ENCODE measurements at places on chromosomes 7 and 10. TPM values are rescaled to one million over a fixed set of nuclear protein-coding genes. Genes with fewer than 3 reads are reported as not detected.
A peak's percentile ranks its signal among the peaks of the same experiment; 100 is the strongest.

CALCR gene
- total RNA-seq, result not detected

MSS51 gene
- 1.7 TPM for total RNA-seq

DNA sequence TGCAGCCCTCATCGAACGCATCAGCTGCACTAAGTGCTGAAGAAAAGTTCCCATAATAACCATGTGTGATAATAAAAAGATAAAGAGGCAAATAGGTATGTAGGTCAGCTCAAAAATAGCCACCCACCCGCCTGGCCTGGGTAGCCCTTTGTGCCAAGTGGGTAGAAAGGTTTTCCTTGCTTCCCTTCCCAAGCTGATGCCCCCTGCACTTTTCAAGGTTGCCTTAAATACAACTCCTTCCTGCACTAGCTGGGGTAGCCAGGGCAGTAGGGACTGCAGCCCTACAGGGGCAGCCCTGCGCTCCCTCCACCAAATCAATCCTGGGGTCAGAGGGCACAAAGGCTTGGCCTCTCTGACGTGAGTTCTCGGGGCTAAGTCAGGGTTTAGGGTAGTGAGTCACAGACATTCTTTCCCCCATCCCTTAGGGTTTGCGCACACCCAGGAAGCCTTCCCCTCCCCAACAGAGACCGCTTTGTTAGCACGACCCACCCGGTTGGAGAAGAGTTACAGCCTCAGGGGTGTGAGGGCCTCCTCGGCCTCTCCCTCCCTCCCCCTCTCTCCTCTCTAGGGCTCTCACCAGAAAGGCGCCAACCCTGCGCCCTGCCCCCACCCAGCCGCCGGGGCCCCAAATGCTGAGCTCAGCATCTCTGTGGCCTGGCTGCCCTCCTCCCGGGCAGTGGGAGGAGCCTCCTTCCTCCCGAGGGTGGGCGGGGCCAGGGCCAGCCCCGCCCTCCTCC, 13.3 kb upstream of the DDIT4 start:
- peak; percentile 85 for DNase-seq

- DNase-seq, result no peak
These were observed 35.8 kb upstream of the TRUB1 start for GRCh38 chr10:114902151-114902550.

- DNase-seq, result no peak
These were observed 19.5 kb upstream of the PCBD1 start for GRCh38 chr10:70907637-70908405.

- DNase-seq, result no peak
These were observed 14.7 kb downstream of the FKBP6 start for GRCh38 chr7:73342645-73343044.

DNA sequence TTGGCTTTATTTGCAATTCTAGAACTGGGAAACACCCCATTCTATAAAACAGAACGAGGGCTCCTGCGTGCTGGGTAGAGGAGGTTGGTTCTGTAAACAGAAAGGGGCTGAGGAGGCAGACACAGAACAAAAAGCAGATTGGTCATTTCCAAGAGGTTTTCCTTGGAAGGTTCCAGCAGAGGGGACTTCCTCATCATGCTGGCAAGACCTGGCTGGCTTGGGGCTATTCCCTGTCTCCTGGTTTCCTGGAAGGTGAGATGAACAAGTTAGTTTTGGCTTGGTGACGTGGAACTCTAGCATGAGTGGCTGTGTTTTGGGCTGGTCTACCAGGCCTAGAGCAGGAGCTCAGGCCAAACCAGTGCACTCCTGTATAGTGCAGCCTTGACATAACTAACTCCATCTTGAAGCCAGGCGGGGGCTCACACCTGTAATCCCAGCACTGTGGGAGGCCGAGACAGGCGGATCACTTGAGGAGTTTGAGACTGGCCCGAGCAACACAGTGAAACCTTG, 26.1 kb upstream of the DNAJB6 start:
- DNase-seq, result no peak

- no peak for DNase-seq
These were observed 171.0 kb downstream of the TRIL start for GRCh38 chr7:28787106-28787505.

DNA sequence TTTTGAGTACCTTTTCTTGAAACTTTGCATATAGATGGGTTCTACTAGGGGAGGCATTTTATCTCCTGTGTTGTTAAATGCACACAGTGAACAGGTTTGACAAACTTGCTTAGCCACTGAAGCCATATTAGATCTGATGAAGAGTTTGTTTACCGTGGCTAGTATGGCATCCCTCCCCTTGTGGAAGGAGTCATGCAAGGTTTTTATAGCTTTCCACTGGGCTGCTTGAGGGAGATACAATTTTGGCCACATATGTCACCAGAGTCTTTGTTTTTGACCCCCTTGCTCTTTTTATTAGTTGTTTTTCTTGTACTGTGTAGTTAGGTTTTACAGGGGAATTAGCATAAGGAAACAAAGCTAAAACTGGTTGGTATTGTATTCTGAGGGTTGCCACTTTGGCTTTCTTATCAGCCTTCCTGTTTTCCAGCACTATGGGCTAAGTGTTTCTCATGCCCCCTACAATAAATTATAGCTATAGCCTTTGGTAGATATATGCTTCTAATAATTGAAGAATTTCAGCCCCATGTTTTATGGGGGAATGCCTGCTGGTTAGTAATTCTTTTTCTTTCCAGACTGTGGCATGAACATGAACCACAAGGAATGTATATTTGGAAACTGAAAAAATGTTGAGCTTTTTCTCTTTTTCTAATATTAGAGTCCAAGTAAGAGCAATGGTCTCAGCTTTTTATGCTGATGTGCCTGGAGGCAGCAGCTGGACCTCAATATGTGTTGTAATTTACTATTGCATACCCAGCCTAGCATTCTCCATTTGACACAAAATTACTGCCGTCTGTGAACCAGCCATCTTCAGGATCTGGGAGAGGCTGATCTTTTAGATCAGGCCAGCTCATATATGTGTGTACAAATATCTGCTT, 18.4 kb upstream of the STEAP2 start:
- no peak for DNase-seq

Measured in thyroid gland (tissue), 4 donors.